ENCODE measurements at places on chromosomes 16 and 17. TPM values are rescaled to one million over a fixed set of nuclear protein-coding genes. Genes with fewer than 3 reads are reported as not detected.

DNA sequence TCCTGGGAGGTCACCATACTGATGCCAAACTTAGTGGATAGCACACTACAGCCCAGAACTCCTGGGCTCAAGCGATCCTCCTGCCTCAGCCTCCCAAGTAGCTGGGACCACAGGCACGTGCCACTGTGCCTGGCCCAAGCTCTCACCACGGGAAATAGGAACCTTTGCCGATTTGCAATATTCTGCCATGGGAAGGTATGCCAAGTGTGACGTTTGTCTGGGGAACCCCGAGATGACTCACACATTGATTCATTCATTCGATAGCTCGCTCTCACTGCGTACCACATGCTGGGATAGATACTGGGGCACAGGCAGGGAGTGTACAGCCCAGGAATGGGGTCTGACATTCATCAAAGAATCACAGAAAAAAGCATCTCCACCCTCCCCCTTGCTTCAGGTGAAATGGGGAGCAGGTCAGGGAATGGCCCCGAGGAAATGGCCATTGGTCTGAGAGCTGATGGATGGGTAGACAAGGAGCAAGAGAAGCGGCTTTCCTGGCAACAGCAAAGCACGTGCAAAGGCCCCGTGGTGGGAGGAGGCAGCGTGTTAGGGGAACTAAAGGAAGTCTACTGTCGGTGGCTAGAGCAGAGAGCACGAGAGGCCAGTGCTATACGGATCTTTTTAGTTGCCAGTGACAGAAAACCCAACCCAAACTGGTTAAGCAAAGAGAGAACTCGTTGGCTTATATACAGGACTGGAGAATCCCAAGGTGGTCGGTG lies 44.1 kb downstream of the DNAH17 start:
- no peak for DNase-seq

DNA sequence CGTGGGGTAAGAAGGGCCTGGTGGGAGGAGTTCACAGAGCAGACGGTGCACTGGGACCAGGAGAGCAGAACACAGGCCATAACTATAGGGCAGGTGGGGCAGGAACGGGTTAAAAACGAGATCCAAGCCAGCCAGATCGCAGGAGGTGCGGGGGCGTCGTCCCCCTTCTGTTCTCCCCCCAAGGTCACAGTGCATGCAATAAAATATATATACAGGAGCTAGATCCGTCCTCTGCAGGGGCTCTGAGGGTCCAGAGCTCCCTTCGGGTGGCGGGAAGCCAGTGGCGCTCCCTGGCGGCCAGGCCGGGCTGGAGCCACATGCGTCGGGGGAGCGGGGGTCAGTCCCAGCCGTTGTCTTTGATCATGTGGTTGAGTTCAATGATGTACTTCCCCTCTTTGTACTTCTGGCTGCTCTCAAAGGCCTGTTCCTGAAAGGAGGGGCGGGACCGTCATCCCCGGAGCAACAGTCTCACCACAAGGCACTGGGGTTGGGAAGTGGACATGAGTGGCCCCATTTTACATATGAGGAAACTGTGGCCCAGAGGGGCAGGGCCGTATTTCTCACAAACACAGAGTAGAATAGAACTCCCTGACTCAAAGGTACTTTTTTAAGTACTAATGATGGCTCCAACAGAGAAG lies 768 bp upstream of the TBX6 start:
- DNase-seq = no peak

DNA sequence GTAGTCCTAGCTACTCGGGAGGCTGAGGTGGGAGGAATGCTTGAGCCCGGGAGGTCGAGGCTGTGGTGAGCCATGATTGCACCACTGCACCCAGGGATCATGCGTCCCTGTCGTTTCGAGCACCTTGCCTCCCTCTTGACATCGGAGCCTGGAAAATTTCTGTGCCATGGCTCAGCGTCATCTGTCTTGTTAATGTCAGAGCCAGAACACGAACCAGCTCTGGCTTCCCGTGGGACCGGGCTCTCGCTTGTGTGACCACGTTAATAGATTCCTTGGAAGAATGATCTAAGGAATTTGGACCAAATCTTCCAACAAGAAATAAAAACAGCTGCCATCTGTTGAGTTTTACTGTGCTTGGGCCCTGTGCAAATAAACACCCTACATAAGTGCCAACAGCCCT lies 117.7 kb downstream of the ABCC1 start:
- no peak for DNase-seq

GRCh38 chr16:87074641-87075318 lies 242.4 kb downstream of the C16orf95 start:
- DNase-seq = no peak

- DNase-seq = no peak
Observed at GRCh38 chr17:8701754-8702153, 42.9 kb downstream of the CCDC42 start.

DNA sequence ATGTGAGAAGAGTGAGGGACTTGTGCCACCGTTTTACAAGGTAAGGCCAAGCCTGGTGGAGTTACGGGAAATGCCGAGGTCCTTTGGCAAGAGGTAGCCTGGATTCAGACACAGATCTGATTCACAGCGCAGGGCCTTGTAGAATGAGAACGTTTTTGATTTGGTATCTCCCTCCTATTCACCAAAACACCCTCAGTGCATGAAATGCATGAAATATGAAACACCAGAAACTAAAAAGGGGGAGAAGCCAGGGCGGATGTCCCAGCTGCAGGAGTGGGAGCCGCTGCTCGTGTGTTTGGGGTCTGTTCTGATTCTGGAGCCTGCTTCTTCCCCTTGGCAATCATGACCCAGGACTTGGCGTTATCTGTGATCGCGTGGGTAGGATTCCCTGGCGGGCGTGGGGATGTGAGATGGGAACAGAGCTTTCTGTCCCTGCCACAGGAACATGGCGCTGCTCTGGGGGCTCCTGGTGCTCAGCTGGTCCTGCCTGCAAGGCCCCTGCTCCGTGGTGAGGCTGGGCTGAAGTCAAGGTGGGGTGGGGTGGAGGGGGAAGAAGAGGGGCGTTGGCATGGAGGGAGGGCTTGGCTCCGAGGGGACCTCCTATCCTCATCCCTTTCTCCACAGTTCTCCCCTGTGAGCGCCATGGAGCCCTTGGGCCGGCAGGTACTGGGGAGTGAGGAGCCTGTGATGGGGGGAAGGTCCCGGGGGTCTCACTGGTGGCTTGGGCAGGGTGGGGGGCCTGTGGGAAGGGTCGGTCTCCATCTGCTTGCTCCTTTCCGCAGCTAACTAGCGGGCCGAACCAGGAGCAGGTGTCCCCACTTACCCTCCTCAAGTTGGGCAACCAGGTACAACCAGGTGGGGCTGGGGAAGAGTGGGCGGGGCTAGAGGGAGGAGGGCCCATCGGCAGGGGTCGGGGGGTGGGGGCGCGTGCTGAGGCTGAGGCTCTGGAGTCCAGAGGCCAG lies 2.2 kb downstream of the SERPINF2 start:
- no peak for DNase-seq

DNA sequence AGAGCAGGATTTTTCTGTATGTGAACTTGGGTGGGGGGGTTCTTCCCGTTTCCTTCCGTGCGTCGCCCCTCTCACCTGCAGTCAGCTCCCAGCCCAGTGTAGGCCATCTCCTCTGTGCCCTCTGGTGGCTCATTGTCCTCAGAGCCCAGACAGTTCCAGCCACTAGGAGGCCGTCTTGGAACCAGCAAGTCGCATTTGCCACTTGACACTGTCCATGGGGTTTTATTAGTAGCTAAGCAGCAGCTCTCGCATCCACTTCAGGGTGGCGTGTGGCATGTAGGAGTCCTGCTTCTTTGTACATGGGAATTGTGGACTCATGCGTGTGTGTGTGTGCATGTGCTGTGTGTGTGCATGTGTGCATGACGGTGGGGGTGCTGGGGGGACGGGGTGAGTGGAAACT lies 74.0 kb downstream of the SEC14L1 start:
- DNase-seq = no peak

DNA sequence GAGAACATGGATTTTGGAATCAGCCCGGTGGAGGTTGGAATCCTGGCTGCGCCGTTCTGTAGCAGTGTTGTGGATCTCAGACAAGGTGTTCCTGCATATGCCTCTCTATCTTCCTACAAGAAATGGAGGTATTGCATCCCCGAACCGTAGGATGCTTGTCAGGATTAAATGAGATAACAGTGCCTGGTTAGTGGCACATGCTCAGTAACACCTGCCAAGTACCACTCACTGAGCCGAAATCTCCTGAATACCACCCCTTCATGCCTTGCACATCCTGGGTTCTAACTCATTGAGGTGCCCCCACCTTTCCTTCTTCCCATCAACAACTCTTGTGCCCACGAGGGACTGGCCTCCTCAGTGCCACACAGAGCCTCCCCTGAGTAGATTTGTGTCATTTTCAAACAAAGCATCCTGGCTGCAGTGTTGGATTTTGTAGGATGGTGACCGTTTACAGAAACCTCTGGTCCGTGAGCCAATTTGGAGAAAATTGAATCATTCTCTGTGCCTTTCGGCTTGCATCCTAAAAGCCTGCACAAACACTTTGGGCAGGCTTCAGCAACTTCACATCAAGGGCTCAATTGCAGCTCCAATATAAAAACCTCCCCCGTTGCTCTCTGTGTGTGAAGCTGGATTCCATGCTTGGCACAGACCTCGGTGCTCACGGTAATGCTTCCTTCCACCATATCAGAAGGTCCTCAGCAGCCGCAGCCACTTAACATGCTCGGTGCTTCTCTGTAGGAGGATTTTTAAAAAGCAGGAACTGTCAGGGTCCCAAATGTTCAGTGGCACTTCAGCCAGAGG lies 84.2 kb downstream of the WWOX start:
- no peak for DNase-seq

GRCh38 chr16:16019488-16019887 lies 70.1 kb downstream of the ABCC1 start:
- DNase-seq = no peak

Gene PPP4C
- total RNA-seq = 144 TPM

Gene TBC1D3E
- total RNA-seq = not detected

Gene DHRS7C
- total RNA-seq = not detected

GRCh38 chr16:69451166-69451565 lies 26.7 kb downstream of the CYB5B start:
- DNase-seq = no peak

Gene C16orf74
- 0.42 TPM for total RNA-seq

- DNase-seq = no peak
Observed at GRCh38 chr17:15239491-15239890, 25.6 kb downstream of the PMP22 start.

Gene KRT27
- not detected for total RNA-seq

- DNase-seq = no peak
Observed at GRCh38 chr16:77298418-77299360, 99.5 kb downstream of the SYCE1L start.

DNA sequence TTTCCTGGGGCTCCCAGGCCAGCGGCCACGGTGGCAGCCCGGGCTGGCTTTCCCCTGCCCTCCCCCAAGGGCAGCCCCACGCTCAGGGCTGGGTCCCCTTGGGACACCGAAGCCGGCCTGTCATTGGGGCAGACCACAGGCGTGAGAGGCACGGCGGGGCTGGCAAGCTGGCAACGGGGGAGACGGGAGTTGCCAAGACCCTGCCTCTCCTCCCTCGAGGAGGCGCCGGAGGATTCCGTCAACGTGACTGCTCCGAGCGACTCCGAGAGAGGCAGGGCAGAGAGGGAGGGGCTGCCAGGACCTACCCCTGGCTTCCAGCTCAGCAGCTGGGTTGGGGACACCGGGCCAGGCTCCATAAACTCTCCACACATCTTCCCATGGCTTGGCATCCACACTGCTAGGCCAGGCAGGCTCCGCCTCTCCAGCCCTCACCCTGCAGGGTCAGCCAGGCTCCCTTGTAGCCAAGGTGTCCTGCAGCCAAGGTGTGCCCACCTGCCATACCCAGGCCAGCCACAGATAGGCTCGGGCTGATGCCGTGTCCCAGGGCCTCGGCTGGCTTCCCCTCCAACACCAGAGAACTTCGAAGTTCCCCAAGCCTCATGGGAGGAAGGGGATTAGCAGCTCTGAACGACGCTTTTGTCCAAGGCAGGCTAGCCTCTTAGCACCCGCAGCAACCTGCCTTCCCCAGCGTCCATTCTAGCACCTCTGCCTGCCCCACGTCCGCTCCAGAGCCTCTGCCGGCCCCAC lies 25.5 kb downstream of the TIMM22 start:
- no peak for DNase-seq

- DNase-seq = peak; percentile 69
Observed at GRCh38 chr17:7323731-7324437, 5.3 kb downstream of the NEURL4 start.

Gene MYH1
- not detected for total RNA-seq

Gene DPEP2
- not detected for total RNA-seq

DNA sequence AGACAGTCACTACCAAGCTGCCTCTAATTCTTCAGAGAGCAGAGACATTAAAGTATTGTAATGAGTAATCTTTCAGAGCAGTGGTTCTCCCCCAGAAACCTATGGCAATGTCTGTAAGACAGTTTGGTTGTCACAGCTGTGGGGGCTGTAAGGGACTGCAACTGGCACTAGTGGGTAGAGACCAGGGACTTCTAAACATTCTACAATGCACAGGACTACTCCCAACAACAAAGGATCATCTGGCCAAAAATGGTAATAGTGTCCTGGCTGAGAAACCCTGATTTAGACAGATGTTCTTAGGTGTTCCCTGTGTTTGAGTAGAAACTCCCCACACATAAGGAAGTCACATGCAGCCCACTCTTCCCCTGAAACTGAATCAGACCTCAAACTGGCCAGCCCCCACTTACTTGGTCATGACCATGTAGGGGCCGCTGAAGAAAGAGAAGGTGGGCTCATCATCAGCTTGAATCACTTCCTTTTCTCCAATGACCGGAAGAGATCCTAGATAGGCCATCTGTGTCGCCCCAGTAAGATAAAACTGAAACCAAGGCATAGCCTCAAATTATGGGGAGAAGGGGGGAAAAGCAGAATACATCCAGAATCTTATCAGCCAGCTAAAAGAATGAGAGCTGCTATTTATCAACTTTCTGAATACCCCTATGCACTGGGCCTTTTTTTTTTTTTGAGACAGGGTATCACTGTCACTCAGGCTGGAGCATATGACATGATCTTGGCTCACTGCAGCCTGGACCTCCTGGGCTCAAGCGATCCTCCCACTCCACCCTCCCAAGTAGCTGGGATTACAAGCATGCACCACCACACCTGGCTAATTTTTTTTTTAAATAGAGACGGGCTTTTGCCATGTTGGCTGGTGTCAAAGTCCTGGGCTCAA lies 75.8 kb downstream of the TEX14 start:
- DNase-seq = no peak

DNA sequence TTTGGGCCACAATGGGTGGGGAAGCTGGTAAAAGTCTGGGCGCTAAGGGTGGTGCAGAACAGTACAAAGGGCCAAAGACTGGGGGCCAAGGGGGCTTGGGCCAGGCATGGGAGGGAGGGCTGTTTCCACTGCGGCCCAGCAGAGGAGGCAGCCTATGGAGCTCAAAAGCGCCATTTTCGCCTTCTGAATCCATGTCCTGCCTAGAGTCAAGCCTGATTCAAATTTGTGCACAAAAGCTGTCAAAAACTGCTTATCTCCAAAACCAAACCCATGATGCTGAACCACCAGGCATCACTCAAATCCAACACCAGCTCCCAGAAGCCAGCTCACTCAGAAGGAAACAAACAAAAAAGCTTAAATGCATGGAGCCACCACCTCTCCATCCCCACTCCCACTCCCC lies 16.0 kb downstream of the COG7 start:
- DNase-seq = no peak

GRCh38 chr16:85699628-85700027 lies 10.9 kb upstream of the GINS2 start:
- DNase-seq = no peak
